Left cardiac atrium (tissue), 4 donors: ENCODE measurements at places on chromosomes 11 and 22. TPM values are rescaled to one million over a fixed set of nuclear protein-coding genes. Genes with fewer than 3 reads are reported as not detected.

CD248 gene
- total RNA-seq = 43.8 TPM

DNA sequence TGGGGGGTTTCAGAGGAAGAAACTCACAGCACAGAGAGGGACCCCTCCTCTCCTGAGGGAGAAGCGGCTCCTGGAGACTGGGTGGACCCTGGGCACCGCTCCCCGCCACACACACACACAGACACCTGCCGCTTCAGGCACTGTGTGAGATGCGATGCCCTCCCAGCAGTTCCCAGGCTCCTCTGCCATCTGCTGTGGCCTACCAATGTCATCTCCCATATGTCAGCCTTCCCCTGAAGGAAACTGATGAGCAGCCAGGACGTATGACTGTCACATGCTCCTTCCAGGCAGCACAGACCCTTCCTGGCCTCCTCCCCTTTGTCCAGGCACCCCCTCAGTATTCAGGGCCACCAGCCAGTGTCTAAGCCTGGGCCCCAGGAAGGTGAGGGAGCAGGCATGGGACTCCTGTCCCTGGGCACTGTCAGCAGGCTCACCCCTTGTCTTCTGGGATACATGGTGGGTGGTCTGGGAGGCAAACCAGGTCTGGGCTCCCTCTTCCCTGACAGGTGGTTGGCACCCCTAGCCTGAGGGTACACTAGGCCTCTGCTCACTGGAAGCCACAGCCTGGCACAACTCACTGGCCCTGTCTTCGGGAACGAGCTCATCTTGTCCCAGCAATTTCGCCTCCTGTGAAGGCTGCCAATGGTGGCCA lies 11.8 kb upstream of the BCR start:
- DNase-seq = no peak

IZUMO1R gene
- not detected for total RNA-seq

GRCh38 chr22:27267145-27267544 lies 534.4 kb downstream of the MN1 start:
- DNase-seq = no peak

C11orf86 gene
- not detected for total RNA-seq

DNA sequence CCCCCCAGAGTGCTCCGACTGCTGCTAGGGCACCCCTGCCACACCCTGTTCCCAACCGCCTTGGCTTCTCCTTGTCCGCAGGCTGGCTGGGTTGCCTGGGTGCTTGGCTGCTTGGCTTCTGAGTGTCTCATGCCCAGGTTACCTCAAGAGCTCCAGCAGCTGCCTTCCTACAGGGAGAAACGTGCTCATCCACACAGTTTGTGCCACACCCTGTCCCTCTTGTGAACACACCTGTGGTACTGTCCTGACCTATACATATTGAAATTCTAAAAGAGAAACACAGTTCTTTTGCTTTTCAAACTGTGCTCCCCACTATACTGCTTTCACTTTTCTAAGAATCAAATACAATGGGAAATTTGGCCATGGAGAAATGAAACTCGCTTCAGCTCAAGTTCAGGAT lies 191.4 kb downstream of the DBX1 start:
- no peak for DNase-seq

DNA sequence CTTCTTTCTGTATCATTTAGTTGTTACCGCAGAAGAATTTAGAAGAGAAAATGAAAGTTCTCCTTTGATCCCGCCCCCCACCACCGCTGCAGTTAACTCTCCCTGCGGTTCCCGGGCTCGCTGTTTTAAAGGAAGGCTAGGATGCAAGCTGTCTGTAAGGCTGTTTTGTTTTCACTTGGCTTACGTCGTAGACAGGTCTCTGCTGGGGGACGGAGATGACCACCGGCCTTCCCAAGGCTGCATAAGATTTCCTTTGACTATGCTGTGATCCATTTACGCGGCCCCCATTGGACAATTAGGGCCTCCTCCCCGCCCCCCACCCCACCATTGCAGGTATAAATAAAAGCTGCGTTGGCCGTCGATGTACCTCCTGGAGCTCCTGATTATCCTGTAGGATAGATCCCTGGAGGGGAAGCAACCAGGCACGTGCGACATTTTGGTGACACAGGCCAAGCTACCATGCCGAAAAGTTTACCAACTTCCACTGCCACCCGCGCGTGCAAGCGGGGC lies 1.4 kb upstream of the CPT1A start:
- DNase-seq = no peak

- no peak for DNase-seq
Observed at GRCh38 chr11:2945757-2946287, 16.6 kb upstream of the PHLDA2 start.

CARD18 gene
- total RNA-seq = not detected

NRIP3 gene
- total RNA-seq = 1.8 TPM

GRCh38 chr11:117973503-117973860 lies 12.7 kb upstream of the IL10RA start:
- no peak for DNase-seq

SAA4 gene
- 0.94 TPM for total RNA-seq

MS4A4A gene
- total RNA-seq = 43.9 TPM

- no peak for DNase-seq
Observed at GRCh38 chr11:118258410-118258809, 5.7 kb downstream of the MPZL2 start.

- no peak for DNase-seq
Observed at GRCh38 chr11:130622141-130622542, 173.7 kb downstream of the ADAMTS15 start.

DNA sequence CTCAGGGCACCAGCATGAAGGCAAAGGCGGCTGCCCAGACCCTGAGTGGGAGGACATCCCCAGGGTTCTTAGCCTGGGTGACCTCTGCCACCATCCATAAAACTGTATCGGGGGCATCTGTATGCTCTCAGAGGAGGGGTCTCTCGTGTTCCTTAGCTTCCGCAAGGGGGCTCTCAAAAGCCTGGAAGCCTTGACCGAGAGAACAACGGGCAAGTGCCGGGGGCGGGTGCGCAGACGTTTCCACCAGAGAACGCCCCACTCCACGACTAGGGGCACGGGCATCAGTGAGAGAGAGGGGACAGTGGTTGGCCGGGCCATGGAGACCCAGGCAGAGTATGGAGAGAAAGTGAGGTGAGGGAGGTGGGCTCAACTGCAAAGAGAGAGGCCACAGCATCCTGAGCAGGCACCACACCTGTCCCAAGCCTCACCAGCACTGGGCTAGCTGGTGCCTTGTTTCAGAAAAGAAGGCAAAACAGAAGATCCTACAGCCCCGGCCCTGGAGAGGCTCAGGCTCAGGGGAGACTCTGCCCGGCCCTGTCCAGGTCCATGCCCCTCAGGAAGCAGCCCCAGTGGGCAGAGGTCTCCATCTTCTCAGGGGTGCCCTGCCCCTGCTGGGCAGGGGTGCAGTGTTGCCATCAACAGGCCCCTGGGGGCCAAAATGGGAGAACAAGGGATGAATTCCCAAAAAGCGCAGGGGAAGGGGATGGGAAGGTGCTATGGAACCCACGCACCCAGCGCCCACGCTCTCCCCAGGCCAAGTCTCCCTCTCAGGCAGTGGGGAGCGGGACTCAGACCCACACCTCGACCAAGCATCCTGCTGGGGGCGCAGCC lies 5.9 kb downstream of the TSPAN32 start:
- DNase-seq = no peak

- peak; percentile 74 for DNase-seq
Observed at GRCh38 chr22:49933236-49934159, 15.1 kb downstream of the CRELD2 start.

GRCh38 chr11:133834682-133835592 lies 10.4 kb downstream of the SPATA19 start:
- DNase-seq = peak; percentile 44

DNA sequence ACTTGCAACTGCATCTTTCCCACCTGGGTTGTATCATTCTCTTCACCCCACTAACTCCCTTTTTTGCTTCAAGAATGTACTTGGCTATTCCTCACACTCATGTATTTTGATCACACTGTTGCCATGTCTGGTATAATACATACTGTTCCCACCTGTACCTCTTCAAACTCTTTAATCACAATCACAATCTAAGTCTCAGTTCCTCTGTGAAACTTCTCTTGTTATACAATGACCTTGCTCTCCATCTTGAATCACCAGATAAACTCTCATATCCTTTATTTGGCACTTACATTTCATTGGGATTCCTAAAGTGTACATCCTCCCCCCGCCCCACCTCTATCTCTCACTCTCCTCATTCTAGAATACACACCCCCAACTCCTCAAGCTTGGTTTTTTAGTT lies 516.0 kb upstream of the CHORDC1 start:
- no peak for DNase-seq

MRGPRX3 gene
- total RNA-seq = not detected

PATE4 gene
- not detected for total RNA-seq

OR5B2 gene
- total RNA-seq = not detected

- DNase-seq = no peak
Observed at GRCh38 chr11:130337281-130338089, 22.8 kb upstream of the ZBTB44 start.

GRCh38 chr11:130475426-130476053 lies 27.1 kb downstream of the ADAMTS15 start:
- DNase-seq = no peak

- peak; percentile 16 for DNase-seq
Observed at GRCh38 chr11:1060852-1061616, 13.6 kb upstream of the MUC2 start.

DNA sequence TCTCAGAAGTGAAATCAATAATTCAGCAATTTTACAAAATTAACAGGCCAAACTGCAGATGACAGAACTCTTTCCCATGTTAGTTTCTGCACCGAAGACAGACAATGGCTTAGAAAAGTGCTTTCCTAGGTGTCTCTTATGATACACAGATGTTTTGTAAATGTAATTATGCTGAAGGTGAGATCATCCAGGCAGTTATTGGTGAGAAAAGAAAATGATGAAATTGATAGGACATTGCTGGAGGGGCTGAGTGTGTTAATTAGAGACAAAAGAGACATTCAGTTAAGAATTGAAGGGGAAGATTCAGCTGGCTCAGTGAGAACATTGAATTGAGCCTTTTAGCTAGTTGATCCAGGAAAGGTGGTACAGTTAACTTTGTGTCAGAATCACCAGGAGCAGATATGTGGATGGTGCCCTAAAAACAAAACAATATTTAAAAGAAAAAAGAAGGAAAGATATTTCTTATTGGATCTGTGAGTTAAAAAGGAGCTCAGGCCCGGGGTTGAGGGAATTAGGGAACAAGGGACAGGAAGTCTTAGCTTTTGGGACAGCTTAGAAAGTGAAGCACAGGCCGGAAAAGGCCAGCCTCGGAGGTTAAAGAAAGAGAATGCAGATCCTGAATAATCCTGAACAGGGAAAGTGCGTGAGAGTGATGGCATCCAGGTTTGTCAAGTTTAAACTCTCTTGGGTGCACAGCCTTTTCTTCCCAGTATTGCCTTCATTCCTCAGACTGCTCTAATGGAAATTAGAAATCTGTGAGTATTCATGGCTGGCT lies 16.9 kb downstream of the ARHGAP42 start:
- DNase-seq = no peak

MUC2 gene
- 0.26 TPM for total RNA-seq
